Suprapubic skin (tissue), 4 donors: ENCODE measurements at places on chromosomes 7 and 10. TPM values are rescaled to one million over a fixed set of nuclear protein-coding genes. Genes with fewer than 3 reads are reported as not detected.

- no peak for DNase-seq
Observed at GRCh38 chr7:157001920-157002818, 8.3 kb downstream of the MNX1 start.

DNA sequence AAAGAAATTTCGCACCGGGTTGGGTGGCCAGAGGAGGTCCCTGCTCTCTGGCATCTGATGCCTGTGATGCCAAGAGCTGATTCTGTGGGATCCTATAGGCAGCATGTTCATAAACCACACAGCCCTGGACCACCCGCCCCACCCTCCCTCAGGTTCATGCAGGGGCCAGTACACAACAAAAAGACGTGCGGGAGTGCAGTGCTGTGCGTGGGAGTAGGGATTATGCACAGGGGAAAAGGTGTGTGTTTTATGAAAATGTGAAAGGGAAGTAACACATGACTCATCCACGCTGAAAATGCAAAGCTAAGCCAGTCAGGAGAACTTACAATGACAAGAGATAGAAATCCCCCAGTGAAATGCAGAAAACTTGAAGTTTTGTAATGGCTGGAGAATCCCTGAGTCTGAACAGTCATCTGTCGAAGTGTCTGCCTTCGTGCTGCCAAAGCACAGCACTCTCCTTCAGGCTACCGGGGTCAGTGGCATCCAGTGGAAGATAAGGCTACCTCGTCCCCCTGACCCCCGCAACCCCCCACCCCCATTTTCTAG is 1.1 kb downstream of the KIAA1217 start:
- DNase-seq = no peak

DNA sequence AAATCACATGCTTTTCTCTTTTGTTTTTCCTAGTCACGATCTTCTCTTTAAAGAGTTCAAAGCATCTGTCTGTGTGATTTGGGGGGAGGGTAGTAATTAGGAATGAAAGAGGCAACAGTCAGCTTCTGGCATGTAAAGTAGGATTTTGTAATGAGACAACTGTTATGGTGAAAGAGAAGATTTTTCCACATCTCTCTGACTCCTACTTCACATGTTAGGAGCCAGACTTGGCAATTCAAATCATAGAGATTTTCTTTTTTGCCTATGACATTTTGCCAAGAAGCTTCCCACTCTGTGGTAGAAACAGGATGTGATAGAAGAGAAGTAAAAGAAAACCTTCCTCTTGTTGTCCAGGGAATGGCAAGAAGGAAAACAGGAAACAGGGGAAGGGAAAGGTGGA is 38.3 kb upstream of the KLHL7 start:
- no peak for DNase-seq

- no peak for DNase-seq
Observed at GRCh38 chr10:96588616-96589419, 2.0 kb upstream of the TM9SF3 start.

DNA sequence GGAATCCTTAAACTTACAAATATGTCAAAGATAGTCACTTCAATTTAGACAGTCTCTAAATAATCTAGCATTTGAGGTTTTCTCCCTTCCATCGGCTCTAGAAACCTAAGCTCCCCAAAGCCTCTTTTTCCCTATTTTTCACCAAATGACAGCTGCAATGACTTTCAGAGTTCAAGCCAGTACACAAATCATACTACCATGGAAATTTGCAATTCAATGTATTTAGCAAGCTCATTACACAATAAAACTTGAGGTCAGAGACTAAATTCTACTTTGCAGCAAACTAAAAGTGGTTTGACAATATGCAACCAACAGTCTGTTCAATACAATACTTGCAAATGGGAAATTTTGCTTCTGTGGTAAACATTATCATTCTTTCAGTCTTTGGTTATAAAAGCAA is 80.3 kb downstream of the SKIDA1 start:
- no peak for DNase-seq

- DNase-seq = peak; percentile 41
Observed at GRCh38 chr10:130772676-130773075, 538.8 kb downstream of the TCERG1L start.

DNA sequence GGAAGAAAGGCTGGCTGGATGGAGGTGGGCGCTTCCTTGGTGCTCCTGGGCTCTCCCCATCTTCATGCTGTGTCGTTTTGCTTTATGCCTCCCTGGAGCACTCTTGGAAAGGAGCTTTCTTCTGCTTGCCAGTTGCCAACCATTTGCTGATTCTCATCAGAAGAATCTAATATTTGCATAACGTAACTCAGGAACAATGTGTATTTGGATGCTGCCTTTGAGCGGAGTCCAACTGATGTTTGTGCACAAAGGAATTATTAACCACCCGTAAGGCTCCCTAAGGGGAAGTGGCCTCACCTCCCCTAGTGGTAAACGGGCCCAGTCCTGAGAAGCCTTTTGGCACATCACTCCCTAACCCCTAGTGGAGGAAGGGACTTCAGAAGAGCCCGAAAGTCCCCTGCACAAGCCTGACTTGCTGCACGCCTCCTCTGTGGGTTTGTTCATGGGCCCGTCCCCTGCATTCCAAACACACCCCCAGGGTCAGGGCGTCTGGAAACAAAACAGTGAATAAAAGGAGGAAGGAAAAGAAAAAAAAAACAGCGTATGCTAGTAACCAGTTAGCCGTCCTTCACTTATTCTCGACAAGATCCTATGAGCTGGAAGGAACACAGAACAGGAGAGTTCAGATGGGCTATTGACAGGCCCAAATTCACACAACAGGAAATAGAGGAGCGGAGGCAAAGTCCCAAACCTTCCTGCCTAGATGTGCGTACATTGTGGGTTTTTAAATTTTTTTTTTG is 602.2 kb downstream of the LRMDA start:
- DNase-seq = no peak

DNA sequence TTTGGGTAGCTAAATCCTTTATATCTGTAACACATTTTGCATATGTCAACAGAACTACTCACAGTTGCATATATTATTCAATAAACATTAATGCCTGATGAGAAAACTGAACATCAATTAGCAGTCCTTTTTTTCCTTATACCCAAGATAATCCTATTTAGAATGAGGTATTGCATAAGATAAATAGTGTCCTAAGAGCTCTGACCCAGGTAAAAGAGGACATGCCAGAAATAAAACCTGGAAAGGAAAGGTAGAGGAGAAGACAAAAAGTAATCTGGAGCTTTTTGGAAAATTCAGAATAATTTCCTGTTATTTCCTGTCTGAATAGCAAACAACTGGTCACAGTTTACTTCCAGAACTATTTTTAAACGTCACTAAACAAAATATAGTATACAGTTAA is 204.4 kb downstream of the PLXDC2 start:
- no peak for DNase-seq

- DNase-seq = no peak
Observed at GRCh38 chr10:95531058-95531809, 29.9 kb downstream of the SORBS1 start.

GRCh38 chr10:94677691-94678090 is 5.8 kb upstream of the CYP2C18 start:
- DNase-seq = no peak

DNA sequence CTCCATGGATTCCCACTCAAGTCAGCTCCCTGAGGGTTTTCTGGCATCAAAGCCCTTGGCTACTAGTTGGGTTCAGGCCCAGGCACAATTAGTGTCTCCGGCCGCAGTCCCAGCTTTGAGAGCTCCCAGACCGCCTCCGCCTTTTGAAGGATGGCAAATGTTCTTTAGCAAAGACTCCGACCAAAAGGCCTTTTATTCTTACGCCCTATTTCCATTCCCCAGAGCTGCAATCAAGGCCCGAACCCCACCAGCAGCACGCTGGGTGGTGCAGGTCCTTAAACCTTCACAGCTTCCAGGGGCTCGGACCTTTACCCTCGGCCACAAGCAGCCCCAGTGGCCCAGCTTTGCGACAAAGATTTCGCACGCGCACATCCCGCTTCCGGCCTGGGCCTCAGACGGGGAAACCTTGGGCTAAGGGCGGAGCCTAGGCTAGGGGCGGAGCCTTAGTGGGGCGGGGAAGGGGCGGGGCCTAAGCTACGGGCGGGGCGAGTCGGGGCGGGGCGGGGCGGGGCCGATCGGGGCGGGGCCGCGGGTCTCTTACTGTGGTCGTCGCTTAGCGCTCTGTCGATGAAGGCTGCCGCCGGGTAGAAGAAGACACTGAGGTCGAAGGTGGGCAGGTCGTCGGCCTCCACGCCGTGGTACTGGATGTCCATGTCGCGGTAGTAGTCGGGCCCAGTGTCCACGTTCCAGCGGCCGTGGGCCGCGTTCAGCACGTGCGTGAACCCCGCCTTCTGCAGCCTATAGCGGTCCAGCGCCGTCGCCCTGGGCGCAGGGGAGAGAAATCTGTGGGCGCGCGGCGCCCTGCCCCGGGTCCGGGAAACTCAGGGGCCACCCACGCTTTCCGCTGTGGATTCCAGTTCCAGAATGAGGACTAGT is 68.0 kb upstream of the SAMD8 start:
- no peak for DNase-seq

The LRRC4 gene
- 0.57 TPM for total RNA-seq

DNA sequence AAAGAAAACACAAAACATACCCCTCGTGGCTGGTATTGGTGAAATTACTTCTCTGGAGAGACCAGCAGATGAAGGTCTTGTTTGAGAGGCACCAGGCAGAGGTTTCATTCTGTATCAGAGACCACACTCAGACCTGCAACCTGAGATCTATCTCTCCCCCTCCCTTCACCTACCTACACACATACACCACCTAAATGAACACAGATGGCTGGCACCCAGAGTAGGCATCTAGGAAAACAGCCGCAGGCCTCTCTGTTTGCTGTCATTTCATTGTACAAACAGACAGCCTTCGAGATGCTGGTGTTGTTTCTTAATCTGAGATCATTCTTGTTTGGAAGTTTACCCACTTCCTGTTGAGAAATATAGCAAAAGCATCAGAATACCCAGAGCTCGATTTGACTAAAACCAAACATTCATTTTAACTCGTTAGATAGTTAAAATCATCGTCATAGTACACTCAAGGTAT is 173.9 kb upstream of the SLC25A13 start:
- no peak for DNase-seq

DNA sequence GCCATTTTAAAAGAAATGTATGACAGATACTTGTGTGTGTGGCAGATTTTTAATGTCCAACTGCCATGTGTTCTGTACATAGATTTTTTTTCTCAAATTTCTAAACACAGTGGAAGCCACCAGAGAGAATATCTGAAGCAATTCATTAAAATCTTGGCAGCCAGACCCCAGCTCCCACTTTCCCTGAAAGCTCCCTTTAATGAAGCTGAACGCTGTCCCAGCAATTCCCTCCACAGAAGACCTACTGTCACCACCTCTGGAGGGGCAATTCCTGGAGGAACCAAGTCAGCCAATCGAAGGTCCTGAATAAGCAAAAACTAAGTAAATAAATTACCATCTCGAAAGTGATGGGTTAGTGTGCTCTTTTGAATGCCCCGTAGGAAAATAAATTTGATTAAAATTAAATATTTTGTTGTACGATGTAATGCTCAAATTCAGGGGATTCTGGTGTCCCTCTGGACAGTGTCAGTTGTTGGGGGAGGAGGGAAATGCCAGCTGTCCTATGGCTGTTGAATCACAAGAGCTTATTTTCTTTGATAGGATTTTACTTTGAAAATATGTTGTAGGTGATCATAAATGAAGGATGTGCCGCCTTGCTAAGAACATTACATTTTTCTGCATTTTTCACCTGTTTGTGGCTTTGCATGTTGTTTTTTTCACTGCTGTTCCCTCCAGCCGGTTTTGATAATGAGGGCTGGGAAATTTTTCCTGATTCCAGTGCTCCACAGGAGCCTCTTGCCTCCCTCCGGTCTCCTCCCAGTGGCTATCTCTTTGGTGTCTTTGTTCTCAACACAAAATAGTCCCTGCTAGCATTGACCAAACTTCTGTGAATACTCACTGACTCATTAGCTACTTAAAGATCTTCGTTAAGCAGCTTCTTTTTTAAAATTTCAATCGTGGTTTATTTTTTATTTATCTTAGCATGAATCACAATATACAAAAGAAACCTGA is 9.2 kb upstream of the GSAP start:
- no peak for DNase-seq

The CYP2W1 gene
- 17.5 TPM for total RNA-seq
